Activated CD4-positive, alpha-beta memory T cell treated with anti-CD3 and anti-CD28 coated beads, Interleukin-2, amount 10 ng/mL, durations not matched to agents 7 days and 5 days (primary cell): ENCODE measurements at places on chromosomes 1 and 21. TPM values are rescaled to one million over a fixed set of nuclear protein-coding genes. Genes with fewer than 3 reads are reported as not detected.

GRCh38 chr21:35482096-35482495 lies 433.0 kb upstream of the RUNX1 start:
- H3K4me3 ChIP-seq, result no peak overlapping the region
- H3K27ac ChIP-seq, result no peak overlapping the region
- H3K36me3 ChIP-seq, result no peaks in the 10 kb centered on the region
- DNase-seq, result no peak

- no peaks in the 10 kb centered on the region for H3K36me3 ChIP-seq
- no peak overlapping the region for H3K27ac ChIP-seq
- H3K27me3 ChIP-seq, result peaks cover 68% of the 10 kb centered on the region
Measured at GRCh38 chr21:33067043-33067442, 2.9 kb upstream of the OLIG1 start.

GRCh38 chr21:26534517-26534916 lies 38.6 kb downstream of the CYYR1 start:
- H3K4me3 ChIP-seq, result no peak overlapping the region
- no peaks in the 10 kb centered on the region for H3K4me1 ChIP-seq
- H3K36me3 ChIP-seq, result no peaks in the 10 kb centered on the region
- no peak overlapping the region for H3K27ac ChIP-seq

DNA sequence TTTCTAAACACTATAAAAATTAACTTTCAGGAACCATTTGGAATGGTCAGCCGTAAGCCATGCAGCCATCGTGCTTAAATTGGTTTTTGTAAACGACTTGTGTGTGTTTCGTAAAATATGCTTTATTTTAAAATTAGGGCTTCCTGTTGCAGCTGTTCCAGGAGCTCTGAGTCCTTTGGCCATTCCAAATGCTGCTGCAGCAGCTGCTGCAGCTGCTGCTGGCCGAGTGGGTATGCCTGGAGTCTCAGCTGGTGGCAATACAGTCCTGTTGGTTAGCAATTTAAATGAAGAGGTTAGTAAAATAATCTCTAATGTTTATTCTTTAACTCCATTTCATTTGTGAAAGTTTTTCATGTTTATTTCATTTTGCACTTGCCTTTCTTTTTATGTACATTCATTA lies 83.1 kb downstream of the PTBP2 start:
- H3K27me3 ChIP-seq, result no peaks in the 10 kb centered on the region
- no peak overlapping the region for H3K27ac ChIP-seq
- no peaks in the 10 kb centered on the region for H3K4me1 ChIP-seq
- peaks cover 35% of the 10 kb centered on the region for H3K36me3 ChIP-seq
- DNase-seq, result no peak

DNA sequence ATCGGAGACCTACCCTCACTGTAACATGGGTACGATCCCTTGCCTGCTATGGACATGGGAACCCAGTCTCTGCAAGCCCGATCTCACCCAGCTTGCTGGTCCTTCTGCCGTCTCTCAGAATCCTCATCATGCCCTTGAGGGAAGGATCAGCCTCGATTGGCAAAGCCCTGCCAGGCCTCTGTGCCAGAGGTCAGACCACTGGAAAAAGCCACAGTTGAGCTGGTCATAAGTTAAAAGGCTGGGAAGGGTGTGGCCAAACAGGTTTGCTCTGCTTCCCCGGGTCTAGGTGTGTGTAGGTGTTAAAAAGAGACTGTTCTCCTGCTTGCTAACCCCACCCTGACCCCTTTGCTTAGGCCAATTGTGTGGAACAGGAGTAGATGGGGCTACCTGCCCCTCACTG lies 19.5 kb upstream of the PADI3 start:
- H3K36me3 ChIP-seq, result no peaks in the 10 kb centered on the region
- H3K4me1 ChIP-seq, result no peaks in the 10 kb centered on the region
- no peak overlapping the region for H3K4me3 ChIP-seq
- H3K27me3 ChIP-seq, result no peaks in the 10 kb centered on the region
- no peak overlapping the region for H3K27ac ChIP-seq

GRCh38 chr1:145720878-145721671 lies 1.8 kb downstream of the CD160 start:
- no peak overlapping the region for H3K27ac ChIP-seq
- peak overlapping the region; percentile 24 for H3K4me3 ChIP-seq
- DNase-seq, result peak; percentile 75
- H3K27me3 ChIP-seq, result peaks cover 17% of the 10 kb centered on the region
- H3K36me3 ChIP-seq, result no peaks in the 10 kb centered on the region
- H3K4me1 ChIP-seq, result peaks cover 28% of the 10 kb centered on the region

GRCh38 chr1:168585191-168585590 lies 8.8 kb downstream of the XCL1 start:
- DNase-seq, result no peak
- no peaks in the 10 kb centered on the region for H3K36me3 ChIP-seq
- H3K27me3 ChIP-seq, result peaks cover 2% of the 10 kb centered on the region

GRCh38 chr21:17469727-17470126 lies 43.1 kb upstream of the CXADR start:
- no peaks in the 10 kb centered on the region for H3K27me3 ChIP-seq
- no peaks in the 10 kb centered on the region for H3K4me1 ChIP-seq
- H3K27ac ChIP-seq, result no peak overlapping the region
- no peak for DNase-seq

DNA sequence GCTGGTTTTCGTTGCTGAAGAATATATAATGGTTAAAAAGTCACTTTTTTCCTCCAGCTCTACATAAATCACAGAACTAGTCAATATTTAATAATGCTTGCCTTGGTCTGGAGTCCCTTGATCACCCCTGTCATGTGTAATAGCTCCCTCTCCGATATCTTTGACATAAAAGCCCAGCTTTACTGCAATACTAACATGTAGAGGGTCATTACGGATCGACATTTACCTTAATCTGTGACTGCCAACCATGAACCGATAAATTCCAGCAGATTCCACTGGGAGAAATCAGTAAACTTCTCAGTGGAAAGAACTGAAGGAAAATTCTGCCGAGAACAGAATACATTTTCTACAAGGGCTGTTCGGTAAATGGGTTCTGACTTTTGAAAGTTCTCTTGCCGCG lies 396.5 kb downstream of the KCTD3 start:
- H3K27me3 ChIP-seq, result no peaks in the 10 kb centered on the region
- DNase-seq, result no peak
- no peaks in the 10 kb centered on the region for H3K36me3 ChIP-seq
- H3K4me1 ChIP-seq, result no peaks in the 10 kb centered on the region

DNA sequence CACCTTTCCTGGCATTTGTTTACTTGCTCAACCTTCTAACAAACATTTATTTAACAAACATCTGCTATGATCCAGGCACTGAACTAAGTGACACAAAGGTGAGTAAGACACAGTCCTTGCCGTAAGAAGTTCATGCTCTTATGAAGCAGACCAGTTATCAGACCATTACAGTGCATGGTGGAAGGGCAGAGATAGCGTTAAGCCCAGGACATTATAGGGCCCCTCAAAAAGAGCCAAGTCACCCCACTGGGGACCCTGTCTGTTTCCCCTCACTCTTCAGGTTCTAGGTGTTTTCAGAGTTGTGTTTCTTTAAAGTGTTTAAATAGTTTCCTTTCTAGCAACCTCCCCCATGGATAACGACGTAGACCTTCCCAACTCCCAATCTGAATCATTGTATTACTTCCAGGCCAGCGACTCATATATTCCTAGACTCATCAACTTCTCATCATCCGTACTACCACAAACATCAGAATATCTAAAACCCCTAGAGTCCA lies 39.3 kb downstream of the TCP10L start:
- H3K27me3 ChIP-seq, result no peaks in the 10 kb centered on the region
- DNase-seq, result no peak
- no peaks in the 10 kb centered on the region for H3K4me1 ChIP-seq
- H3K27ac ChIP-seq, result no peak overlapping the region

- no peak for DNase-seq
- H3K36me3 ChIP-seq, result no peaks in the 10 kb centered on the region
- no peak overlapping the region for H3K27ac ChIP-seq
- peaks cover 9% of the 10 kb centered on the region for H3K27me3 ChIP-seq
Measured at GRCh38 chr1:94590203-94591137, 48.9 kb upstream of the F3 start.

DNA sequence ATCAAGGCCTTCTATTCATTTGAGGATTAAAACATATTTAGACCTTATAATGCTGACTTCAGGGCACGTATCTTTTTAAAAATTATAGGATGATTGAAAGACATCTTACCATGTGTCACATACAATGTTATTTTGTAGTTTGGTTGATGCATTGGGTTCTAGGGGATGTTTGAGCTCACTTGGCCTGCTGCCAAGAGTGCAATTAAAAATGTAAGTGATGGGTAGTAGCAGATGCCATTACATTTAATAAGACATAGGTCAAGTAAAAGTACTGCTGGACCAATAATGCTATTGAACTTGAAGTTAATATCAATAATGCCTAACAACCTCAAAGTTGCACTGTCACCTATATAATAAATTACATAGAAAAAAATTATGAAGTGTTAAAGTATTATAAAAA lies 616.5 kb upstream of the RGS18 start:
- H3K27me3 ChIP-seq, result no peaks in the 10 kb centered on the region
- no peak overlapping the region for H3K4me3 ChIP-seq

- H3K4me1 ChIP-seq, result peaks cover 43% of the 10 kb centered on the region
- no peaks in the 10 kb centered on the region for H3K27me3 ChIP-seq
- no peak overlapping the region for H3K4me3 ChIP-seq
- peaks cover 56% of the 10 kb centered on the region for H3K36me3 ChIP-seq
- no peak for DNase-seq
- peak overlapping the region; percentile 42 for H3K27ac ChIP-seq
Measured at GRCh38 chr21:44850905-44851657, 22.4 kb downstream of the PTTG1IP start.

DNA sequence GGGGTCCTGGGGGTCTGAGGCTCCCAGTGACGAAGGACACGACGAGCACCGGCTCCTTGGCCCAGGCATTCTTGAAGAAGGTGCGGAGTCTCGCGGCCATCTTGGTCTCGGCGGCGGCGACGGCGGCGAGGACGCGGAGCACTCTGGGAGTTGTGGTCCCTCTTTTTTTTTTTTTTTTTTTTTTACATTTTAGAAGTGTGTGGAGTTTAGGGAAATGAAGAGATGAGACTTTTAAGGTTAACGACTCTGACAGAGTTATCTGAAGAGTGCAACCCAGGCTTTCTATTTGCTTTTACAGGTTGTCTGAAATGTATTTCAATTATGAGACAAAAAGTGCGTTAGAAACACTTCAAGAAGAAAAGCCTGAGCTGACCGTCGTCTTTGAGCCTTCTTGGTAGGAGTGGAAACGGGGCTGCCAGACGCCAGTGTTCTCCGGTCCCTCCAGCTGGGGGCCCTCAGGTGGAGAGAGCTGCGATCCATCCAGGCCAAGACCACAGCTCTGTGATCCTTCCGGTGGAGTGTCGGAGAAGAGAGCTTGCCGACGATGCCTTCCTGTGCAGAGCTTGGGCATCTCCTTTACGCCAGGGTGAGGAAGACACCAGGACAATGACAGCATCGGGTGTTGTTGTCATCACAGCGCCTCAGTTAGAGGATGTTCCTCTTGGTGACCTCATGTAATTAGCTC lies 9.7 kb downstream of the OR2B11 start:
- DNase-seq, result peak; percentile 25
- no peaks in the 10 kb centered on the region for H3K36me3 ChIP-seq
- H3K27ac ChIP-seq, result no peak overlapping the region
- no peaks in the 10 kb centered on the region for H3K4me1 ChIP-seq
- H3K4me3 ChIP-seq, result no peak overlapping the region
- H3K27me3 ChIP-seq, result no peaks in the 10 kb centered on the region

- no peak overlapping the region for H3K27ac ChIP-seq
- H3K4me3 ChIP-seq, result no peak overlapping the region
- peaks cover 18% of the 10 kb centered on the region for H3K27me3 ChIP-seq
- no peak for DNase-seq
- no peaks in the 10 kb centered on the region for H3K36me3 ChIP-seq
Measured at GRCh38 chr21:14213164-14213563, 2.4 kb upstream of the LIPI start.

- H3K27ac ChIP-seq, result no peak overlapping the region
- no peaks in the 10 kb centered on the region for H3K36me3 ChIP-seq
- no peak for DNase-seq
- no peaks in the 10 kb centered on the region for H3K4me1 ChIP-seq
Measured at GRCh38 chr1:56194701-56195300, 384.6 kb downstream of the PLPP3 start.

DNA sequence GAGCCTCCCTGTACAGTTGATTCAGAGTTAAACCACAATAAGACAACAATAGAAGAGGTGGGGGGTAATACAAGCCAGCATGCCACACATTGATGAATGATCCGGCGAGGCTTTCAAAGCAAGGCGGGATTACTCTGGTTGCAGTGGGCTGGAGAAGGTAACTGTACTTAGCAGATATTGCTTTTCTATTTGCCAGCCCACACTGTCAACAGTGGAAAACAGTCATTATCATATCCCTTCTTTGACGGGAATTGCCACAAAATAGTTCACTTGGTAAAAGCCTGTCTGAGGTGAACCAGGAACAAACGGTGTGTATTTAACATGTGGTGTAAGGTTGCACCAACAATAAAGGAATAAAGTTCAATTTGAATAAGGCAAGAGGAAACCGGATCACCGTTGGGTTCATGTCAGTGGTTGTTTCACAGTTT lies 5.8 kb upstream of the KCNJ15 start:
- DNase-seq, result no peak
- peaks cover 6% of the 10 kb centered on the region for H3K4me1 ChIP-seq
- peaks cover 3% of the 10 kb centered on the region for H3K36me3 ChIP-seq
- H3K4me3 ChIP-seq, result no peak overlapping the region

DNA sequence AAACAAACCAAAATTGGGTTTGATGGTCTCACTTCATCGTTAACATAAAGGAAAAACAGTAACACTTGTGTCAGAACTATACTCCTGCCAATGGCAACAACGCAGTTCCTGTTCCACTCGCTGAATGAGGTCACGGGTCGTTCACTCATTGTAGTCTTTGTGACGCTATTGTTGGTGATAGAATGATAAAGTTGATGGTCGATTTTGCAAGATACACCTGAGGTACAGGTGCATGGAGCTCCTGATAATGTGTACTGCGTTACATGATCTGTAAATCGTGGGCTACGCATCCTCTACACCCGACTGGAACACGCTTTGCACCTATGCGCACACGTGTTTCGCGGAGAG lies 391 bp upstream of the CENPS start:
- peak; percentile 46 for DNase-seq
- H3K4me3 ChIP-seq, result peak overlapping the region; percentile 86
- H3K36me3 ChIP-seq, result no peaks in the 10 kb centered on the region
- peak overlapping the region; percentile 79 for H3K27ac ChIP-seq

- H3K27me3 ChIP-seq, result peaks cover 25% of the 10 kb centered on the region
- no peaks in the 10 kb centered on the region for H3K4me1 ChIP-seq
- no peak for DNase-seq
- H3K4me3 ChIP-seq, result no peak overlapping the region
- no peak overlapping the region for H3K27ac ChIP-seq
Measured at GRCh38 chr1:18546026-18546425, 65.3 kb downstream of the KLHDC7A start.

- H3K27me3 ChIP-seq, result peaks cover 25% of the 10 kb centered on the region
- no peak for DNase-seq
- no peaks in the 10 kb centered on the region for H3K36me3 ChIP-seq
- H3K4me1 ChIP-seq, result peaks cover 30% of the 10 kb centered on the region
Measured at GRCh38 chr1:119862276-119862675, 34.0 kb downstream of the ADAM30 start.

AMY1C gene
- not detected for total RNA-seq

KRTAP10-6 gene
- not detected for total RNA-seq

OR2G6 gene
- total RNA-seq, result not detected

LRRC3 gene
- total RNA-seq, result 3.7 TPM

NR1I3 gene
- total RNA-seq, result not detected

TMEM200B gene
- total RNA-seq, result not detected

CASZ1 gene
- 9.0 TPM for total RNA-seq

PLEKHO1 gene
- 89.8 TPM for total RNA-seq

DCDC2B gene
- not detected for total RNA-seq

SKI gene
- total RNA-seq, result 61.5 TPM

LRRC39 gene
- 0.60 TPM for total RNA-seq

GJA9 gene
- total RNA-seq, result not detected

PPFIA4 gene
- 29.3 TPM for total RNA-seq

SCAF4 gene
- 49.0 TPM for total RNA-seq
